ENCODE measurements at places on chromosomes 13 and 19.

DNA sequence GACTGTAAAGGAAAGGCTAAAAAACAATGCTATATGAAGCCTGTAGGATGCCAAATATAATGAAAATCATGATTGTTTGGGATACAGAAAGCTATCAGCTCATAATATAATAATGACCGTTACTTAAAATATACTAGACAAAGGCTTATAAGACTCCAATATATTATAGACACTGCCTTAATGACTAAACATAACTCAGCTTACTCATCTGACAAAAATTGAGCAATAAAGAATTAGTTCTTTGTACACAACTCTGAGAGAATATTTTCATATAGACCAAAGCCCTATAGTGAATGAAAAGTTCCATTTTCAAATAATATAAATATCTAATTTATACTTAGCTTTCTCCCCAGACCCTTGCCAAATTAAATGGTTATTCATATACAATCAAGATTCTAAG is 283.3 kb downstream of the DIAPH3 start:
- DNase-seq, result no peak

DNA sequence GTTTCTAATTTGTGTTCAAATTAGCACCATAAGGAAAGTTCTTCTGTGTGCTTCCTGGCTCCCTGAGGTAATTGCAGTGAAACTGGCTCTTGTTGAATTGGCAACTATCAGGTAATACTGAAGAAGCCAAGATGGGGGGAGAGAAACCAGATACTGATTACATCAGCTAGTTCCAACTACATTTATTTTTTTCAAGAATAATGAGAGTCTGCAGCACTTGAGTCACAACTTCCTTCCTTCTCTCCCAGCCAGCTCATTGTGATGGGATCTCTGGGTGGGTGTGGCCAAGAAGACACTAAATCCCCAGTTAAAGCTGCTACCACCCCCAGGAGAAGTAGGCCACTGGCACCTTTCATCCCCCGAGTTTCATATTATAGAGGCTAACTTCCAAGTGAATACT is 100.7 kb upstream of the RXFP2 start:
- peak; percentile 93 for DNase-seq

DNA sequence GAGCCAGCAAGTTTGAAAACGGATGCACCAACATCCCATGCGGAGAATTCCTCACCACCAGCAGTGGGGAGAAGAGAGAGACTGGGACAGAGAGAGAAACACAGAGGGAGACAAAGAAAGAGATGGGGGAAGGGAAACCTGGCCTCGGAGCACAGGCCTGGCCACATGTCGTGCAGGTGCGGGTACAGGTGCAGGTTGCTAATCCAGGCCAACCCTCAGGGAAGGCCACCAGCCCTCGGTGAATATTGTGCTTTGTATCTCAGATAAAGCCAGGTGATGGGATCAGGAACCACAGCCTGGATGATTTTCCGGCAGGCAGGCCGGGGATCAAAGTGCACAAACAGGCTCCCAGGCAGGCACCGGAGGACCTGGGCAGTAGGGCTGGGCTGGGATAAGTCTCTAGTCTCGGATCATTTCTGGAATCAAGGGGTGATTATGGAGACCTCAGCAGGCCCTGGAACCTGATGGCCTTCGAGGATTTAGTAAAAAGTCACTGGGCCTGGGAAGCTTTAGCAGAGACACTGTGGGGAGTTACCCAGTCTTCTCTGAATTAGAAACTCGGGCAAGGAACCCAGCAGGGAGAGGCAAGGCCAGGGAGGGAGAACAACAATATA is 3.7 kb downstream of the GAS6 start:
- DNase-seq, result no peak

DNA sequence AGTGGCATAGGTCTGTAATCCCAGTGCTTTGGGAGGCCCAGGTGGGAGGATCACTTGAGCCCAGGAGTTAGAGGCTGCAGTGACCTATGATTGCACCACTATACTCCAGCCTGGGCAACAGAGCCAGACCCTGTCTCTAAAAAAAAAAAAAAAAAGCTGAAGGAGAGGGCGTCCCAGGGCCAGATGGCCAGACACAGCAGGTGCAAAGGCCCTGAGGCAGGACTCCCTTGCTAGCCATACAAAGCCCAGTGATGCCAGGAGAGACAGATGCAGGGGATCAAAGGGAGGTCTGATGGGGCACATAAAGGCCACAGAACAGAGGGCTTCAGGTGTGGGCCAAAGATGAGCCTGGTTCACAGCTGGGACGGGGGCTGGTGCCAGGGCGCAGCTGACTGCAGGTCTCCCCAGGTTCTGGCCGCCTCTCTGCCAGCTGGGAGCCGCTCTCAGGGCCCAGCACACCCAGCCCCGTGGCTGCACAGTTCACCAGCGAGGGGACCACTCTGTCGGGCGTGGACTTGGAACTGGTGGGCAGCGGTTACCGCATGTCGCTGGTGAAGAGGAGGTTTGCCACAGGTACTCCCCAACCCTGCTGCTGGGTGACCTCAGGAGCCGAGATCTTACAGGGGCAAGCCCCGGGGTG is 7.5 kb upstream of the B3GNT3 start:
- no peak for DNase-seq

DNA sequence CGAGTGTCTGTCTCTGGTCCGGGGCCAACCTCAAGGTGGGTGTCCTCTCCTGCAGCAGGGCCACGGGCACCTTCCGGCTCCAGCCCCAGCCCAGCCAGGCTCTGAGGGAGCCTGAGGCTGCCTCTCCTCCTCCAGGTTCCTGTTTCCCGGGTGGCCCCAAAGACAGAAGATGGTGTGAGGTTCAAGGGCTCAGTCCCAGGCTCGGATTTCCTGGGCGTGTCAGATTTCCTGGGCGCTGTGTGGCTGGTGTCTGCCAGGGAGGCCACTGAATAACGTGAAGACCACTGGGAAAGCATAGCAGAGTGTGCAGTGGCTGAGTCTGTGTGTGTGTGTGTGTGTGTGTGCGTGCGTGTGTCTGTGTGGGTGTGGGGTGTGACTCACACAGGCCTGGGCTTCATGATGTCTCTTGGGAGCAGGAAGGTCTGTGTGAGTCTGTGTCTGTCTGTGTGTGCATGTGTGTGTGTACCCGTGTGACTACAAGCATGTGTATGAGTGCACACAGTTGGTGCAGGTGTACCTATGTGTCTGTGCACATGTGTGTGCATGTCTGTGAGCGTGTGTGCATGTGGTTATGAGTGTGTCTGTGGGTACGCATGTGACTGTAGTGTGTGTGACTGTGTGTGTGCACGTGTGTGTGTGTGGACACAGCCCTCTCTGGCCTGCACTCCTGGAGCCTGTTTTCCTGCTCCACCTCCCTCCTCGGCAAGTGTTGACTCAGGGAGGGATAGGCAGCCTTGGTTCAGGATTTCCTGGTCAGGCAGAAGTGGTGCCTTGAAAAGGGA is 28.3 kb downstream of the CEBPA start:
- peak; percentile 2 for DNase-seq

Data from endothelial cell of umbilical vein (primary cell).